Occipital lobe (tissue), 3 donors: ENCODE measurements at places on chromosomes 2 and 18.

- peak; percentile 12 for DNase-seq
Observed at GRCh38 chr2:197705912-197706838, 1.0 kb downstream of the MARS2 start.

DNA sequence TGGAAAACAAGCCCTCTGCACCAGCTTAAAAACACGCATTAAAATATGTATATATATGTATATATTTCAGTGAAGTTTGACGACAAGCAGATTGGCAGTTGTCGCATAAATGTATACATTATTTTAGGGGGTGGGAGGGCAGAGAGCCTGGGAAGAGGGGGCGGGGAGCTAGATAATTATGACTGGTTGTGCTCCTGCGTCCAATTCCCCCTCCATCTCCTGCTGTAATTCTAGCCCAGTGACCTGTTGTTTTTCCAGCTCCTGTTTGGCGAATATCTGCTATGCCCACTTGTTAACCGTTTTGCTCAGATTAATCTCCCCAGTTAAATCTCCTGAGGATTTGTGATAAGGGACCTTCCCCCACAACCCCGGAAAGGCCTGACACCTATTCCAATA is 656 bp downstream of the UNC80 start:
- DNase-seq = no peak

DNA sequence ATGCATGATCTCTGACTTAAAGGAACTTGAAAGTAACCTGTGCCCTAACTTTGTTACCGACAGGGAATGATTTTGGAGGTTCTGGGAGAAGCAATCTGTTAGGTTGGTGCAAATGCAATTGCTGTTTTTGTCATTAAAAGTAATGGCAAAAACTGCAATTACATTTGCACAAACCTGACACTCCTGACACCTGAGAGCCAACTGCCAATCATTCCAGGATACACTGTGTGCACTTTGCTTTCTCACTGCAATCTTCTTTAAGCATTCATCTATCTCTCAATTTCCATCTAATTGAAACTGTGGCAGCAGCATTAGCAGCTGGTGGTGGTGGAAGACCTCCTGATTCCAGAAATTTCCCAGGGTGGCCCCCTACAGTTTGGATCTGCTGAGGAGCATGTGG is 87.6 kb upstream of the CYP1B1 start:
- no peak for DNase-seq

DNA sequence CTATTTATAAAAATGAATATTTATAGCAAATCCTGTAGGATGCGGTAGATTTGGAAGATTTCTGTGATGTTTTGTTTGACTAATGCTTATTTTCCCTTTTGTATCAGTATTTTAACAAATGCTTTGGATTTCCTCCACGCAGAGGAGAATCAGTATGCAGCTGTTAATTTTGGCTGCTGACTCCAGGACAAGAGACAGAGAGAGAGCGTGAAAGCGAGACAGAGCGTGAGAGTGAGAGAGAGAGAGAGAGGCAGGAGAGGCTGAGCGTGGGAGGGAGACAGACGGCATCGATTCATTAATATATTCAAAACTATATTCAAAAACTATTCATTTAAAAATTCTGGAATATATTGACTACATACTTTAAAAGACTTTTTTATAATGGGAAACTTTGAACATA is 62.5 kb downstream of the RRM2 start:
- DNase-seq = peak; percentile 26

DNA sequence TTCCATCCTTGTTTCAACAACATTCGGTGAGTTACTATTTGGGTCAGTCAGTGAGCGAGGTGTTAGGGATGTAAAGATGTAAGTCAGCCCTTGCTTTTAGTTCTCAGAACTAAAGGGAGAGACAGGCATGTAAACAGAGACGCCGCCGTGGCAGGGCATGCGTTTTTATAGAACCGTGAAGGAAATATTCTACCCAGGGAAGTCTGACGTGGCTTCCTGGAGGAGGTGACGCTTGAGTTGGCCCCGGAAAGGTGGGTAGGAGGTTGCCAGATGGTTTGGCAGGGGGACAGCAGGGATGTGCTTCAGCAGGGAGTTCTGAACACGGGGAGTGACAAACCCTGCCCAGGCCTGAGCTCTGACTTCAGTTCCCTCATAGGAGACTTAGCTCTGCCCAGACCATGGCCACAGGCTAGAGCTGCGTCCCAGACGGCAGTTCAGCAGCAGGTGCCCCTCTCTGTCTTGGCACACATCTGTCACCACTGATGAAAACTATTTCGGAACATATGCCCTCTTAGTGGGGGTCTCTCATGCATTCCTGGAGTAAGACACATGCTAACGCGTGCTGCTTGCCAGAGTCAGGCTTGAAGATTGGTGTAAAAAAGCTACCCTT is 23.4 kb upstream of the RPL31 start:
- DNase-seq = peak; percentile 34

GRCh38 chr18:8987241-8987640 is 115.3 kb upstream of the NDUFV2 start:
- peak; percentile 49 for DNase-seq

- no peak for DNase-seq
Observed at GRCh38 chr18:77632758-77633157, 383.1 kb downstream of the GALR1 start.

DNA sequence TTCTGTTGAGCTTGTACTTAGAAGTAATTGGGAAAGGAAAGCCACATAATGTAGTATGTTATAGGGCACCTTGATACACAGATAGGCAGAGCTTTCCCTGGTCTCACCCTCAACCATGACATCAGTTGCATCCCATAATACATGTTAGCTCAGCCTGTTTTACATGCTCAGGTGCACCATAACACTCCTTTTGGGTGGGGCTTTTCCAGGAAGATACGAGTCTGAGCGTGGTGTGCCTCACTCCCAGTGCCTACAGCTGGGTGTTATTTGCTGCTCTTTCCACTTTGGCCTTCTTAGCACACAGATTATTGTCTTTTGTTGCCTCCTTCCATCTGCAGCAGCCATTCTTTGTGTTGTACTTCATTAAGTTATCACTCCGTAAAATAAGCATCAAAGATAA is 11.9 kb downstream of the TTC39C start:
- DNase-seq = no peak

DNA sequence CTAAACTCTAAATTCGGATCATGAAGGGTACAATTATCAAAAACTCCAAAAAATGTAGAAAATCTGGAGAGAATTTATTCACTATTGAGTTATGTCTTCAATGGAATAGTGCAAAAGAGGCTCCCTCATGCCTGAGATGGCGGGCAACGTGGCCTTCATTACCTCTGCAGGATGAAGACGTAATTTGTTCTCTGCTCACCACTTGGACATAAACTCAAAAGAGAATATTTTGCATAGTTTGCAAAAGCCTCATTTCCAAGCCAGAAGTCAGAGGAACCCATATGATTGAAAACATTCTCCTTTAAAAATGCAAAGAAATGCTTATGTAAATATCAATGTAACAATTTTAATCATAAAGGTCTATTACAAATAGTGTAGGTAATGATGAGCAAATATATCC is 58.7 kb downstream of the SLC25A12 start:
- DNase-seq = no peak

- no peak for DNase-seq
Observed at GRCh38 chr2:166167449-166167848, 39.6 kb upstream of the SCN1A start.

- DNase-seq = no peak
Observed at GRCh38 chr2:102392942-102393341, 30.0 kb upstream of the IL18RAP start.
